ENCODE measurements at places on chromosomes 11 and 22.
A peak's percentile ranks its signal among the peaks of the same experiment; 100 is the strongest.

DNA sequence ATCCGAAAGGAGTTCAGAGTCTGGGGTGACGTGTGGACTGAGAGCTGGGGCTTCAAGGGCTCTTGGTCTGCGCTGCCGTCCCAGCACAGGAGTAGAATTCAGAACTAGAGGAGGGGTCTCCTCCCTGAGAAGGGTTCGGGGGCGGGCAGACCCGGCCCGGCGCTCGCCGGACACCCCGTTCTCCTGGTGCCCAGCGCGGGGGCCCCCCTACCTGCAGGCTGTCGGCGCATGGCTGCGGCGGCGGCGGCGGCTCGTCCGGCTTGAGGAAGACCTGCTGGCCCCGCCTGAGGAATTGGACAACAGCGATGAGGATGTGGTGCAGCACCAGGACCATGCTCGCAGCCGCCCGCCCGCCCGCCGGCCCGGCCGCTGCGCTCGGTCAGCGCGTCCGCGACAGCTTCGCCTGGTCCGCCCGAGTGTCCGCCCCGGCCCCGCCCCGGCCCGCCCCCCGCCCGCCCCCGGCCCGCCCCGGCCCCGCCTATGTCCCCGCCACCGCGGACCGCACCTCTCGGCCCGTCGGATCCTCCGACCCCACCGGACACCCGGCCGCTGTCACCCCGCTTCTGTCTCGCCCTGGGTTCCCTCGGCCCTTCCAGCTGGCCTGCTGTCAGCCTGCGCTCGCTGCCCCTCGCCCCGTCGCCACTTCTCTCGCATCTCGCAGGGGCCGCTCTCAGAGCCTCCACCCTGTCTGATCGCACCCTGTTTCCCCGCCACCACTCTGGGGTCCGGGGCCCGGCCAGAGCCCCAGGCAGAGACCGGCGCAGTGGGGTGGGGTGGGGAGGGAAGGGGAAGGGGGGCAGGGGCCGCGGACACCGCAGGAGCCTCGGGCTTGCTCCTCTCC, 32.0 kb downstream of the PDE2A start:
- DNase-seq, result no peak

GRCh38 chr22:29374401-29374800, 14.0 kb downstream of the AP1B1 start:
- DNase-seq, result no peak

GRCh38 chr22:39994566-39995392, at the start of gene FAM83F:
Gene FAM83F, plus strand, starts transcription at chr22:39994954. Its CDS starts 89 bp downstream, at chr22:39995043.
- DNase-seq, result no peak

DNA sequence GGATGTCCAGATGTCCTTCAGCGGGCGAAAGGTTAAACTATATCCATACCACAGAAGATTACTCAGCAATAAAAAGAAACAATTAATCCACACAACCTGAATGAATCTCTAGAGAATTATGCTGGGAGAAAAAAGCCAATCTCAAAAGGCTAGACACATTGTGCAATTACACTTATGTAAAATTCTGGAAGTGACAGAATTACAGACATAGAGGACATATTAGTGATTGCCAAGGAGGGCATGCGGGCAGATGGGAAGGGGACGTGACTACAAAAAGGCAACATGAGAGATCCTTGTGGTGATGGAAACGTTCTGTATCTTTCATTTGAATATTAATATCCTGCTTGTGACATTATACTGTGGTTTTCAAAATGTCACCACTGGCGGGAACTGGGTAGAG, 103.5 kb upstream of the BMAL1 start:
- DNase-seq, result no peak

DNA sequence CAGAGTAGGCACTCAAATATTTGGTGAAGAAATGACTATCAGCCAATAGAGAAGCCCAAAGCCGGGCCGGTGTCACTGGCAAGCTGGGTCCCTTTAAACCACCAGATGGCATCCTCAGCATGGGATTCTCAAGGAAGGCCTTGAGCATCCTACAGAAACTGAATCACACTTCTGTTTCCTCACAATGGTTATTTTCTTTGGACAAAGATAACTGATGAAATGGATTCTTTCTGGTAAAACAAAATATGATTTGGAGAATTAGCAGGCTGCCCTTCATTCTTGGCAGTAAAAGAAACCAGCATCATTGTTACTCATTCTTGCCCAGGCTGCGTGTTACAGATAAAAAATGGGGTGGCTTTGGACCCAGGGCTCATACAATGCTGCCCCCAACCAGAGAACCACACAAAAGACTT, 30.3 kb upstream of the ASPHD2 start:
- peak; percentile 30 for DNase-seq

- DNase-seq, result no peak
Measured at GRCh38 chr11:9799886-9800285, 136.0 kb downstream of the SWAP70 start.

DNA sequence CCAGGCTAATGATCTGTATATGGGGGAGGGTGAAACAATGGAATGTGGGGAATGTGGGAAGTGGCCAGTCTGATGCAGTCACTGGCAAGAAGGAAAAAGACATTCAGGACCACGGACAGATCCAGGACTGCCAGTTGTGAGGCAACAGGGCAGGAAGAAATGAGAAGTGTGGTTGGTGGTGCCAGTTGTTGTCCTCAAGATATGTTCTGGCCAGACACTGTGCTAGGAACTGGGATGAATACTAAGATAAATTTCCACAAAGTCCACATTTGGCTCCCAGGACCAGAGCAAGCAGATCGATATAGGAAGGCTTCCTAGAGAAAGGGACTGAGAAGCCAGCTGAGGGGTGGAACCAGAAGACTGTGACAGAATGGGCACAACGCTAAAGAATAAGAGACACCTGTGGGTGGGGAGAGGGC, 6.8 kb upstream of the TPBGL start:
- no peak for DNase-seq

- DNase-seq, result no peak
Measured at GRCh38 chr11:44760917-44761550, 34.3 kb downstream of the TSPAN18 start.

- no peak for DNase-seq
Measured at GRCh38 chr11:61415381-61415780, 14.4 kb downstream of the CPSF7 start.

DNA sequence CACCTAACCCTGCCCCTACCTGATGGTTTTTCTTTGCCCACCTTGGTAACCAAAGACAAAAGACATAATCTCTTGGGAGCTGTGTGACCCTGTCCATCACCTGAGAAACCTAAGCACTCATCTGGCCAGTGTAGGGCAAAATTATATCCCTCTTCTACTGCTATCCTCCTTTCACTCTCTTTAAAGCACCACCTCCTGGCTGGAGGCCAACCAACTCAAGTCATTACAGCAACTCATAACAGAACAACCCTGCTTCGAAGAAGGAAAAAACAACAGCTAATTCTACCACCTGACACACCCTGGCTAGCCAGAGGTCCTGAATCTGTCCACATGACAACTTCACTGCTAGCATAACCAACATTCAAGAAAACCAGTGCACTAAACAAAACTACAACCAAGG, 45.5 kb downstream of the GAS2 start:
- DNase-seq, result no peak

GRCh38 chr11:83438438-83438837, 152.3 kb upstream of the CCDC90B start:
- no peak for DNase-seq

Measured in stimulated activated CD8-positive, alpha-beta memory T cell treated with anti-CD3 and anti-CD28 coated beads, Interleukin-7, amount 100 ng/mL, for 1 hour (primary cell).